Osteocyte (in vitro differentiated cells): ENCODE measurements at places on chromosomes 6 and 20.

DNA sequence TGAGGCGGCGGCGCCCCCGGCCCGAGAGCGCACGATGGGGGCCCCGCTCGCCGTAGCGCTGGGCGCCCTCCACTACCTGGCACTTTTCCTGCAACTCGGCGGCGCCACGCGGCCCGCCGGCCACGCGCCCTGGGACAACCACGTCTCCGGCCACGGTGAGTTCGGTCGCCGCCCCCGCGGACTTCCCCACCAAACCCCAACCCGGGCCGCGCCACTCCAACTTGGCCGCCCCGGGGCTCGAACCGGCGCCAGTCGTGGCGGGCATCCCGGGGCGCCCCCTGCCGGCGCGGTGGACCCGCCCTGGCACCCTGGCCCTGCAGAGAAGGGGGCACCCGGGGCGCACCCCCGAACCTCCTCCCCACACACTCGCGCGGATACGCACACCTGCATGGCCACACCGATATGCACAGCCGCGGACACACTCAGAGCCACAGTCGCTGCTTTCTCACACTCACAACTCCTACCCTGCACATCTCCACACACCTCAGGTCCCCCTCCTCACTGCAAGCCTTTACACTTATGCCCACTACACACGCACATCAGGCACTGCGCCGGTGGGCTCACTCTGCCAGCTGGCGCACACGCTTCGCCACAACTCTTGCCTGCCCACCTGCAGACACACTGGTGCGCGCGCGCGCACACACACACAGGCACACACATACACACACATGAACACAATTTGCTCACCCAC is 535 bp downstream of the VSTM2L start:
- peak overlapping the region; percentile 59 for H3K27ac ChIP-seq
- H3K27me3 ChIP-seq, result peaks cover 12% of the 10 kb centered on the region
- no peaks in the 10 kb centered on the region for H3K36me3 ChIP-seq
- peak overlapping the region; percentile 84 for H3K4me3 ChIP-seq

- peaks cover 70% of the 10 kb centered on the region for H3K4me1 ChIP-seq
- H3K27me3 ChIP-seq, result no peaks in the 10 kb centered on the region
- H3K4me3 ChIP-seq, result peak overlapping the region; percentile 90
- peaks cover 12% of the 10 kb centered on the region for H3K36me3 ChIP-seq
Measured at GRCh38 chr6:29627755-29628418, 5.1 kb downstream of the GABBR1 start.

- DNase-seq, result no peak
- peak overlapping the region; percentile 85 for H3K27ac ChIP-seq
- H3K4me3 ChIP-seq, result no peak overlapping the region
Measured at GRCh38 chr20:53867741-53868351, 202.5 kb downstream of the BCAS1 start.

DNA sequence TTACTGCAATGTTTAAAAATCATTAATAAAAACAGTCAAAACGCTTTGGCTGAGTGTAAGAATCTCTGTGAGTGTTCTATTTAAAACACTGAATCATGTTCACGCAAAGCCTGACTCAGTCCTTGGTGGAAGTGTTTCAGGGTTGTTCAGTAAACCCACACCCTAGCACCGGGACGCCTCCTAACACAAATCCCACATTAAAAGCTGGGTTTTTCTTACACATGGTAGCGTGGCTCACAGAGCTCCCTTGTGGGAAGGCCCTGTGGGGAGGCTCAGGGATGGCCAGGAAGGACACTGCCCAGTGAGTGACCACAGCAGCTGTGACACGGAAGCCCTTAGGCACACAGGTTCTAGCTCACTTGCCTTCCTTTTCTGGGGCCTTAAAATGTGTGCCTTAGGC is 80.2 kb downstream of the GMPR start:
- no peak for DNase-seq
- peaks cover 7% of the 10 kb centered on the region for H3K36me3 ChIP-seq
- H3K27me3 ChIP-seq, result no peaks in the 10 kb centered on the region

- H3K36me3 ChIP-seq, result peaks cover 13% of the 10 kb centered on the region
- H3K4me3 ChIP-seq, result peak overlapping the region; percentile 88
- no peak for DNase-seq
- no peaks in the 10 kb centered on the region for H3K27me3 ChIP-seq
- peaks cover 18% of the 10 kb centered on the region for H3K4me1 ChIP-seq
Measured at GRCh38 chr20:45892049-45892825, 1.1 kb downstream of the CTSA start.

DNA sequence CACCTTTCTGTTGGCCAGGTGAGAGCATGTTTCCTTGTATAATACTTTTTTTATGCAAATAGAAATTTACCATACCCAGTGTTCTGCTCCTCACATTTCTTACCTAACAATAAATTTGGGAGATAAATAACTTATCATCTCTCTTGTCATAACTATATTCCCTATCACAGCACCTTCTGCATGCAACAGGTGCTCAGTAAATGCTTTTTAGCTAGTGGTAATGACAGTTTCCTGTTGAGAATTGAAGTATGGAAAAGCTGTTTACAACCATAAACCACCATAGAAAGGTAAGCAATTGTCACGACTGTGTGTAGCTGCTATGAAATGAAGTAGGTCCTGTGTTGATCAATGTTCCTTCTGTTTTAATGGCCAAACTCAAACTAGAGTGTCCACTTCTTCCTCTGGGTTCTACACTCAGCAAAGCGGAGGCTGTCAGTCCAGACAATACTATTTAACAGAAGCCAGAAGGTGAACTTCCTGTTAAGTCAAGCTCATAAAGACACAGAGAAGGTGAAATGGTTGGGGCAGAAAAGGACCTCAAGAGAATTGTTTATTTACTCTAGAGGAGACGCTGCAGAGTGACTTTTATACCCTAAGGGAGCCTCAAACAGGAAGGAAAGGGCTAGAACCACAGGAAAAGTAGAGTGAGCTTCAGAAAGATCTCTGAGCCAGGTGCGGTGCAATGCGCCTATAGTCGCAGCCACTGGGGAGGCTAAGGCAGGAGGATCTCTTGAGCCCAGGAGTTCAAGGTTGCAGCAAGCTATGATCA is 84.0 kb upstream of the SLC22A16 start:
- H3K27ac ChIP-seq, result no peak overlapping the region
- H3K4me1 ChIP-seq, result no peaks in the 10 kb centered on the region
- DNase-seq, result no peak
- peaks cover 14% of the 10 kb centered on the region for H3K27me3 ChIP-seq
- H3K4me3 ChIP-seq, result no peak overlapping the region
- H3K36me3 ChIP-seq, result no peaks in the 10 kb centered on the region

GRCh38 chr20:63492982-63493381 is 5.9 kb downstream of the EEF1A2 start:
- no peak for DNase-seq
- peaks cover 5% of the 10 kb centered on the region for H3K27me3 ChIP-seq
- H3K4me3 ChIP-seq, result no peak overlapping the region

DNA sequence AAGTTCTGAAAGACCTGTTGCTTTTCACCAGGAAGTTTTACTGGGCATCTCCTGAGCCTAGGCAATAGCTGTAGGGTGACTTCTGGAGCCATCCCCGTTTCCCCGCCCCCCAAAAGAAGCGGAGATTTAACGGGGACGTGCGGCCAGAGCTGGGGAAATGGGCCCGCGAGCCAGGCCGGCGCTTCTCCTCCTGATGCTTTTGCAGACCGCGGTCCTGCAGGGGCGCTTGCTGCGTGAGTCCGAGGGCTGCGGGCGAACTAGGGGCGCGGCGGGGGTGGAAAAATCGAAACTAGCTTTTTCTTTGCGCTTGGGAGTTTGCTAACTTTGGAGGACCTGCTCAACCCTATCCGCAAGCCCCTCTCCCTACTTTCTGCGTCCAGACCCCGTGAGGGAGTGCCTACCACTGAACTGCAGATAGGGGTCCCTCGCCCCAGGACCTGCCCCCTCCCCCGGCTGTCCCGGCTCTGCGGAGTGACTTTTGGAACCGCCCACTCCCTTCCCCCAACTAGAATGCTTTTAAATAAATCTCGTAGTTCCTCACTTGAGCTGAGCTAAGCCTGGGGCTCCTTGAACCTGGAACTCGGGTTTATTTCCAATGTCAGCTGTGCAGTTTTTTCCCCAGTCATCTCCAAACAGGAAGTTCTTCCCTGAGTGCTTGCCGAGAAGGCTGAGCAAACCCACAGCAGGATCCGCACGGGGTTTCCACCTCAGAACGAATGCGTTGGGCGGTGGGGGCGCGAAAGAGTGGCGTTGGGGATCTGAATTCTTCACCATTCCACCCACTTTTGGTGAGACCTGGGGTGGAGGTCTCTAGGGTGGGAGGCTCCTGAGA is at the start of gene HFE:
Gene HFE (plus strand): TSS at position 146 of the 832 bp plus-strand sequence. CDS start 12 bp downstream, at position 158.
- H3K4me3 ChIP-seq, result peak within 1 kb of the TSS; percentile 79
- peaks cover 14% of the 10 kb centered on the region for H3K4me1 ChIP-seq
- no peaks in the 10 kb centered on the region for H3K36me3 ChIP-seq

DNA sequence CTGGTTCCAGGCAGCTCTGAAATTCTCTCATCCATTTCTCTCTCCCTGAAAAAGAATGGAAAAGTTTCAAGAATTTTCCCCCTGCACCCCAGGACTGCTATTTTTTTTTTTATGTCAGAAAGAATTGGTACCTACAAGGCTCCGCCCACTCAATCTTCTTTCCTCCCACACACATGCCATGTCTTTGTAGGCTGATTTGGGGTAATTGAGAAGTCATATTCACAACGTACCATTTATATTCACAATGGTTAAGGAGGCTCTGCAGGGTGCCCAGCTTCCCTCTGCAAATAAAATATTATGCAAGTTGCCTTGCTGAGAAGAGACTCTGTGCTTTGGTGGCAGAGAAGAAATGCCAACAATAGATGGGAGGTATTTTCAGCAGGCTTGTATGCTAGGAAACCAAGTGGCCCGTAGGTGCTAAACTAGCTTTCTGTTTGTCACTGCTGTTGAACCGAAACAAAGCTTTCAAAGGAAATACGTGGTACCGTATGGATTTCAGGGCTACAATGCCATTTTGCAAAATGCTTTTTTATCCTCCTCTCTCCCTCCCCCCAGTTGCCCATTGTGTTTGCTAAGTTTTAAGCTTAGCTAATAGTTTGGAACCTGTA is 150.0 kb downstream of the PHACTR1 start:
- no peaks in the 10 kb centered on the region for H3K4me1 ChIP-seq
- H3K4me3 ChIP-seq, result no peak overlapping the region
- no peak for DNase-seq
- H3K27me3 ChIP-seq, result peaks cover 7% of the 10 kb centered on the region
- no peaks in the 10 kb centered on the region for H3K36me3 ChIP-seq

DNA sequence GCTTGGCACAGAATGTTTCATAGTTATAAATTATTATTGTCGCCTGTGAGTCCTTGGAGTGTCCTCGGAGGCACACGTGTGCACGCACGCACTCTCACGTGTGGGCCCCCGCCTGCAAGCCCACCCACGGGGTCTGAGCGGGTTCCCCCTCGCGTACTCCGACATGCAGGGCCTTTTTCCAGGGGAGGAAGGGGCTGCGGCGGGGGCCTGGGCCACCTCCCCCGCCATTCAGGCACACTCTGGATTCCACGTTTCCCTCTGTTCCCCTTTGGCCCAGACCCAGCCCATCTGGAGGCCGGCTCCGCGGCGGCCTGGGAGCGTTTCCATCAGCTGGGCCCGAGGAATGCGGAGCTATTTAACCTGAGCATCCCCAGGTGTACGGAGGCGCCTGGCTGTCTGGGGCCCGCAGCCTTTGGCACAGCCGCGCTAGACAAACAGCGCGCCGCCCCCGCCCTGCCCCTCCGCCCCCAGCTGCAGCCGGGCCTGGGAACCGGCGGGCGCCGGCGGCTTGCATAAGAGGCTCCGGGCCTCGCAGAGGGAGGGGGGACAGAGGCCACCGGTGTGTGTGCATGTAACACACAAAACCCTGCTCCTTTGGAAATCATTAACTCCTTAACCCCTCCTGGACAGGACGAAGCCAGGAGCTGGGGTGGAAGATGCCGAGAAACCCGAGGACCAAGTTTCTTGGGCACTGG is 3.3 kb downstream of the ID1 start:
- no peaks in the 10 kb centered on the region for H3K27me3 ChIP-seq
- H3K4me1 ChIP-seq, result peaks cover 42% of the 10 kb centered on the region
- H3K27ac ChIP-seq, result peak overlapping the region; percentile 34

DNA sequence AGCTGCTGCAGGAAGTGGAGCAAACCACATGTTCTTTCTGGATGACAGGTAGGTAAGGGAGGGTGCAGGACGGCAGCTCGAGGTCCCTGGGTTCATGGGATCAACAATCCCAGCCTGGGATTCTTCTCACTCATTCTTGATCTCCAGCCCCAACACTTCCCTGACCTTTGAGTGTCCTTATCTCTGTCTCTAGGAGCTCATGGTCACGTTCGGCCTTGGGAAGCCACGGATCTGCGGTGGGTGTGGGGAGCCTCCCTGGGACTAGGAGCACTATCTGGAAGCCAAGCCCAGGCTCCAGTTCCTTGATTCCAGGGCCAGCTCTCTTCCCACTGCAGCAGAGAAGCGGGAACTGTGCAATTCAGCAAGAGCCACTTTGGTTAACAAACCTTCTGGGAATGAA is 27.5 kb downstream of the BNIP5 start:
- no peak for DNase-seq
- H3K27ac ChIP-seq, result no peak overlapping the region
- no peaks in the 10 kb centered on the region for H3K4me1 ChIP-seq
- H3K27me3 ChIP-seq, result peaks cover 31% of the 10 kb centered on the region

DNA sequence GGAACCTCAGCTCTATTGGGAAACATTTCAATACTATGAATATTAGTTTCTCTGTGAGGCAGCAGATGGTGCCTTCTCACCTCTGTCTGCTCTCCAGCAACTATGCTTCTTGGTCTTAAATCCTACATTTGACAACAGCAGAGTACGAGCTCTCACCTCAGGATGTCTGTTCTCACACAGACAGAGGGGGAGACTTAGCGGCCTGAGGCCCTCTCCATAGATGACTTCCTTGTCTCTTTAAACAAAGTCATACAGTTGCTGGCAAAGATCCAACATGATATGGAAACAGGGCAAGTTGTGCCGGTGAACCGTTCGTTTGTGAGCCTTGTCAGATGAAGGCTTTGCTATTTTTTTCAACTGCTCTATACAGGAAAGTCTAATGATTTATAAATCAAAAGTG is 43.7 kb upstream of the GABRR1 start:
- H3K4me1 ChIP-seq, result no peaks in the 10 kb centered on the region
- H3K27ac ChIP-seq, result no peak overlapping the region
- H3K27me3 ChIP-seq, result peaks cover 5% of the 10 kb centered on the region
- no peaks in the 10 kb centered on the region for H3K36me3 ChIP-seq

GRCh38 chr6:135540207-135540840 is 42.8 kb upstream of the AHI1 start:
- DNase-seq, result no peak
- H3K27ac ChIP-seq, result no peak overlapping the region
- no peaks in the 10 kb centered on the region for H3K36me3 ChIP-seq
- H3K4me3 ChIP-seq, result no peak overlapping the region
- peaks cover 24% of the 10 kb centered on the region for H3K27me3 ChIP-seq

- H3K27ac ChIP-seq, result no peak overlapping the region
- no peak overlapping the region for H3K4me3 ChIP-seq
- DNase-seq, result no peak
- peaks cover 2% of the 10 kb centered on the region for H3K4me1 ChIP-seq
Measured at GRCh38 chr20:4435225-4435624, 286.5 kb upstream of the PRND start.
